Left lung (tissue), 14 donors: ENCODE measurements at places on chromosomes 1 and 21. TPM values are rescaled to one million over a fixed set of nuclear protein-coding genes. Genes with fewer than 3 reads are reported as not detected.

SHE gene
- 19.5 TPM for polyA plus RNA-seq

ZNF593OS gene
- polyA plus RNA-seq: 1.1 TPM

CD84 gene
- 2.1 TPM for polyA plus RNA-seq

ZNF669 gene
- polyA plus RNA-seq: 10.6 TPM

DNASE2B gene
- not detected for polyA plus RNA-seq

KLHL12 gene
- 35.7 TPM for polyA plus RNA-seq

ATP6V0B gene
- 66.5 TPM for polyA plus RNA-seq

SPATA21 gene
- 0.18 TPM for polyA plus RNA-seq

FH gene
- polyA plus RNA-seq: 58.9 TPM

ANXA9 gene
- polyA plus RNA-seq: 9.8 TPM

SYT11 gene
- polyA plus RNA-seq: 13.7 TPM

MYCL gene
- 12.9 TPM for polyA plus RNA-seq

DPH5 gene
- 79.7 TPM for polyA plus RNA-seq

TMEM200B gene
- 11.0 TPM for polyA plus RNA-seq

PLCH2 gene
- 6.5 TPM for polyA plus RNA-seq

MX2 gene
- polyA plus RNA-seq: 1.1 TPM

CD53 gene
- 11.0 TPM for polyA plus RNA-seq

IL6R gene
- polyA plus RNA-seq: 4.5 TPM

KIAA1614 gene
- 6.2 TPM for polyA plus RNA-seq

LRRC38 gene
- polyA plus RNA-seq: not detected

HCN3 gene
- 11.7 TPM for polyA plus RNA-seq

PLA2G2C gene
- 0.14 TPM for polyA plus RNA-seq

CHIA gene
- polyA plus RNA-seq: 4.9 TPM

ENTREP3 gene
- polyA plus RNA-seq: 24.4 TPM

TEDDM1 gene
- polyA plus RNA-seq: 0.21 TPM

RAP1GAP gene
- 46.1 TPM for polyA plus RNA-seq

SPRR5 gene
- polyA plus RNA-seq: not detected

ADAMTS5 gene
- 9.4 TPM for polyA plus RNA-seq

UQCRH gene
- 370 TPM for polyA plus RNA-seq

VWA5B1 gene
- polyA plus RNA-seq: 1.2 TPM

SFN gene
- 0.63 TPM for polyA plus RNA-seq

ARV1 gene
- polyA plus RNA-seq: 20.9 TPM

SPOCD1 gene
- polyA plus RNA-seq: 0.78 TPM

SDC3 gene
- 40.9 TPM for polyA plus RNA-seq

MNDA gene
- 7.4 TPM for polyA plus RNA-seq
